Fibroblast of skin of left quadriceps (primary cell): ENCODE measurements at places on chromosomes 5 and 9.

DNA sequence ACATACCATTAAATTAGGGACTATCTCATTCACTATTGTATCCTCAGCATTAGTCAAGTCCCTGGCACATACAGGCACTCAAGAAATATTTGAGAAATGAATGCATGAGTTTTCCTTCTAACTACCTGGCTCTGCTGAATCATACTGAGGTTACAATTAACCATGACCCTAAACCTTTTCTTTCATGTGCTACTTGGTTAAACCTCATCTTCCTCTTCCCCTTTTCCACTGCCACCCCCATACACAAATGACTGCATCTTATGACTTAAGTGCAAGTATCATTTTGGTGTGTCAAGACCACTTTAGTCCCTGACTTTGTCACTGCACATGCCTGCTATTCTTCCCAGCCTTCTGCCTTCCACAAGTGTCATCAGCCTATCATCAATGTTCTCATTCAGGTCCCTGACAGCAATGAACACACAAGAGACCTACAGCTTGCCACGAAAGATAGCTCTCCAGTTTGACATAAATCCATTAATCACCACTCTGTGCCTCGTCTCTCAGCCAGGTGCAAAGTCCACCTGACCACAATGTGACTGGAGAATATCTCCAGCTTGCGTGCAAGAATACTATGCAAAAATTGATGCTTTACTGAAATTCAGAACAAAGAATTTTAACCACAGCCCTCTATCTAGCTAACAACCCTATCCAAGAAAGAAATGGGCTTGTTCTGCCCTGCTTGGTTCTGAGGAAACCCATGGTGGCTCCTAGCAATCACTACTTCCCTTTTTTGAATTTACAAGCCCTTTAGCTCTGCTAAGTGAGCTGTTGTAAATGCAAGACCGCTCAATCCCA lies 74.5 kb downstream of the MAPKAP1 start:
- no peak for DNase-seq

DNA sequence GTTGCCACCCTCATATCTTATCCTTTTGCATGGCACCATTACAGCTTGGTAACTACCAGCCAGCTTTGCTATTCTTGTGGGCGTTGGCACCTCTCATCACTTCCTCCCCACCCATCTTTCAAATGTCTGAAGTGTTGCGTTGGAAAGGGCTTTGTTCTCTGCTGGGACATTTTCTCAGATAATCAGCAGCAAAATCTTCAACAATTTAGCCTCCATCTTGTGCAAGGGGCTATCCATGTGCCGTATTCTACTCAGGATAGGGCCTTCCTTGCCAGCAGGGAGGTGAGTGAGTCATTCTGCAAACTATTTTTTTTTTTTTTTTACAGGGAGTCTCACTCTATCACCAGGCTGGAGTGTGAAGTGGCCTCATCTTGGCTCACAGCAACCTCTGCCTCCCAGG lies 62.1 kb upstream of the NUDT12 start:
- DNase-seq: no peak

GRCh38 chr5:59874675-59875074 lies 18.9 kb downstream of the PDE4D start:
- DNase-seq: no peak

DNA sequence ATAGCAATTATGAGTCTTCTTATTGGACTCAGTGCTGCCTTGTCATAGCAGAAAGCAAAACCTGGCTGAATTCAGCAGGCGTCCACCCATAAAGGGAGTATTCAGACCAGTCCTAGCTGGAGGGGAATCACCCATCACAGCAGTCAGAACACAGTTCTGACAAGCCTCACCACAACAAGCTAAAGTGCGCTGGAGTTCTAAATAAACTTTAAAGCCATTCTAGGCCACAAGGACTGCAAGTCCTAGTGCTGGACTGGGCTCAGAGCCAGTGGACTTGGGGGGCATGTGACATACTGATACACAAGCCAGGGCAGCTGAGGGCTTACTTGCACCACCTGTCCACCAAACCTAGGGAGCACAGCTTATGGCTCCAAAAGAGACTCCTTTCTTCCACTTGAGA lies 115.3 kb upstream of the PCSK5 start:
- no peak for DNase-seq

GRCh38 chr9:2939368-2939767 lies 95.5 kb upstream of the PUM3 start:
- no peak for DNase-seq

- DNase-seq: peak; percentile 70
These were observed 46.1 kb downstream of the PTTG1 start for GRCh38 chr5:160467555-160468362.

GRCh38 chr5:66333192-66333591 lies 189.1 kb downstream of the SREK1 start:
- DNase-seq: no peak

DNA sequence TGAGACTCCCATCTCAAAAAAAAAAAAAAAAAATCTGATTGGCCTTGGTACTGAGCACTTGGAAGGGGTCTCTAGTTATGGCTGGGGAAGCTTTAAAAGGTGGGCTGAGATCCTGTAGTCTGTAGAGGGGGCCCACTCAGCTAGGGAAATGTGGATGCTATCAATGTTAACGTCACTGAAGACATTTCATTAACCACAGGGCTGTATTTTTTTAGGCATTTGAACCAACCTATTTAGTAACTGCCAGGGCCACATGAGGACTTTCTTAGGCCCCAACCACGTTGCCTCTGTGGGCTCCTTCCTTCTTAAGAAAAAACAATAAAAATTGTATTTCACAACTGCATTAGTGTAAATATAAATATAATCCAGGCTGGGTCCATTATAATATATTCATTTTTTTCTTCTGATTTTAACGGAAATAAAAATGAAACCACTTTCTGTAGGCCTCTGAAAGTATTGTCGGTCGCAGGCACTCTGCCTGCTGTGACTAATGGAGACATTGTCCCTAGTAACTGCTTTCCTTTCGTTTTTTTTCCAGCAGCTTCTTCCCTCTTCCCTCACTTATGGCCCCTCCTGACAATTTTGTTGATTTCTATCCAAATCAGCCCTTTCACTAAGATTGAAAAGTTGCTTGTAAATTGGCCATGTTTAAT lies 71.6 kb downstream of the GCNT1 start:
- DNase-seq: no peak

DNA sequence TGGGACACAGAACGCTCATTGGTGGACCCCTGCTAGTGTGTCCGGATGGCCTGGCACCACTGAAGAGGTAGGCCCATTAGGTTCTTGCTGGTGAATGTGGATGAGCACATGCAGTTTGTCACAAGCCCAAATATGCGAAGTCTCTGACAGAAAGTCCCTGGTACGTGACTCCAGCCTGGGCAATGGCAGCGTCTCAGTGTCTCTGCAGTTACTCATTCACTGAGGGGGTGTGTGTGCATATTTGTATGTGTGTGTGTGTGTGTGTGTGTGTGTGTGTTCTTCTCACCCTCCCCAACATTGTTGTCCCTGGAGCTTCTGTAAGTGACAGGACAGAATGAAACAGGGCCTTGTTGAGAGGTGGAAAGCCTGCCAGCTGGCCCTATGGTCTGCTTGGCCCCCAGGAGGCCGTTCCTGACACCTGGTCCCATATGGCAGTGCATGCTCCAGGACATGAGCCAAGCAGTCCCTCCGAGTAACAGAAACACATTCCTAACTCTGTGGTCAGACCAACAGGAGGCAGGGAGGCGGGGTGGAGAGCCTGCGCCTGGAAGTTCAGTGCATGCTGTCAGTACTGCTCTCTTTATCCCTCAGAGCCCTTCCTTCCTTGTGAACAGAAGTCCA lies 169.9 kb downstream of the SLC28A3 start:
- peak; percentile 92 for DNase-seq

- no peak for DNase-seq
These were observed 34.0 kb downstream of the RXRA start for GRCh38 chr9:134360180-134360759.

DNA sequence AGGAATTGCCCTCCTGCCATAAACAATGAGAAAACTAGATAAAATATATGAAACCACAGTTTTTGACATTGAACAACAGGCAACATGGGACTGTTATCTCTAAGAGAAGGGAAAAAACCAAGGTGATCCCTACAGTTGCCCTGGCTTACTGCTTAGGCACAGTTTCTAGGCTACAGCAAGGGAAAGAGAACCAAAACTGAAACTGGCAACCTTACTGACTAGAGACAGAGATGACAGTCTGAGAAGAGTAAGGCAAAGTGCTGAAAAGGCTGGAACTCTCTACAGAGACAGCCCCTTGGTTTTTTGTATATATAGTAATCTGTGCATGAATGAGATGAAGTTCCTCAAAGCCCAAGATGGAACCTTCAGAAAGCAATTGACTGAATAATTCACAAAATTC lies 36.2 kb upstream of the REEP2 start:
- DNase-seq: no peak

GRCh38 chr5:32044939-32045338 lies 129.2 kb downstream of the GOLPH3 start:
- DNase-seq: peak; percentile 66

- DNase-seq: no peak
These were observed 158.1 kb downstream of the ATP10B start for GRCh38 chr5:160693831-160694465.

DNA sequence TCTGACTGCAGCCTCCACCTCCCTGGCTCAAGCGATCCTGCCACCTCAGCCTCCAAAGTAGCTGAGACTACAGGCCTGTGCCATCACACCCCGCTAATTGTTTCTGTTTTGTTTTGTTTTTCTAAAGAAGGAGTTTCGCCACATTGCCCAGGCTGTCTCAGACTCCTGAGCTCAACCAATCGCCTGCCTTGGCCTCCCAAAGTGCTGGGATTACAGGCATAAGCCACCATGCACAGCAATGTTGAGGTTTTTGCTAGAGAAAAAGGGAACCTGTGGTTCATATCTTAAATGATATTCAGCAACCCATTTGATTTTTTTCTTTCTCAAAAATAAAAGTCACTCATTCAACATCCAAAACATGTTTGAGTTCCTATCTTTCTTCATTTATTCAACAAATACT lies 20.4 kb upstream of the DELE1 start:
- no peak for DNase-seq

DNA sequence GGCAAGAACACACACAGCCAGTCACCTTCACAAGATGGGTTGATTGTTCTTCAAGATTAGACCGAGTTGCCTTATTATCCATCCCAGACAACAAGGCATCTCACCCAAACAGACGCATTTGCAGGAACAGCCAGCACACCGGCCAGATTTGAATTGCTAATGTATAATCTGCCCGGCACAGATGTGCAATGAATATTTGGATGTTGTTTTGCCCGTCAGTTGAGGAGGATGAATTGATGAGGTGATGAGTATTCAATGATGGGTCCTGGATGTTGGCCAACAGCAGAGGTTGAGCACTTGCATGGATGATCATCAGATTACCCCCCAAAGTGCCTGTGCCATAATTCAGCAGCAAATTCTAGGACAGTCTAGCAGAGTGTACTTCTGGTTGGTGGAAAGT lies 20.1 kb downstream of the ALG2 start:
- DNase-seq: no peak

DNA sequence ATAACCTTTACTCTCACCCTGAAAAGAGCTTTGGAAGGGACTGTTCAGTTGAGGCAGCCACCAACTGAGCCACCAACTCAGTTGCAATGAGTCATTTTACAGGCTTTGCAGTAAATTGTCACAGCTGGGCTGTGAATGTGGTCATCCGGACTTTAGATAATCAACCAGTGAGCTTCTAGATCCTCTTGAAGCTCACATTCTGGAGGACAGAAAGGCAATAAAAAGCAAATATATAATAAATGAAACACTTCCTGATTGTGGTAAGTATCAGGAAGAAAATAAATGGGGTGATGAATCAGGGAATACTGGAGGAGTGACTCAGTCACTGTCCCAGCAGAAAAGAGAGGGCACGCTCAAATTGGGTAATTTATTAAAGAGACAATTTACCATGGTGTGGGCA lies 13.2 kb upstream of the C5orf58 start:
- peak; percentile 69 for DNase-seq

- no peak for DNase-seq
These were observed 470.5 kb downstream of the PLK2 start for GRCh38 chr5:57989378-57989777.

DNA sequence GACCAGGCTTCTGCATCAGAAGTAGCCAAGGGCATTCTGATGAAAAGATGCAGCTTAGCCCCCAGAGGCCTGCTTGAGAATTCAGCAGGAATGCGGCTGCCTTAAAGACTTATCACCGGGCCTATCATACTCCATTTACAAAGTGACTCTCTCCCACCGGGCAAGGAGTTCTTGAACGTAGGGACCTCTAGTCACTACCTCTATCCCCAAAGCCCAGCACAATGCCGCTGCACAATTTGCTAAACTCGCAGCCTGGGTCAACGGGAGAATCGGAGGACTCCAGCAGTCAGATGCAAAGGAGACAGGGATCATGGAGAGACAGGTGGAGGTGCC lies 661 bp downstream of the PDCL start:
- peak; percentile 7 for DNase-seq

- no peak for DNase-seq
These were observed 124.9 kb upstream of the C6 start for GRCh38 chr5:41338136-41338675.

GRCh38 chr9:89723469-89724100 lies 118.8 kb downstream of the GADD45G start:
- peak; percentile 26 for DNase-seq

- DNase-seq: peak; percentile 15
These were observed 66.3 kb downstream of the PSAT1 start for GRCh38 chr9:78363221-78363620.

DNA sequence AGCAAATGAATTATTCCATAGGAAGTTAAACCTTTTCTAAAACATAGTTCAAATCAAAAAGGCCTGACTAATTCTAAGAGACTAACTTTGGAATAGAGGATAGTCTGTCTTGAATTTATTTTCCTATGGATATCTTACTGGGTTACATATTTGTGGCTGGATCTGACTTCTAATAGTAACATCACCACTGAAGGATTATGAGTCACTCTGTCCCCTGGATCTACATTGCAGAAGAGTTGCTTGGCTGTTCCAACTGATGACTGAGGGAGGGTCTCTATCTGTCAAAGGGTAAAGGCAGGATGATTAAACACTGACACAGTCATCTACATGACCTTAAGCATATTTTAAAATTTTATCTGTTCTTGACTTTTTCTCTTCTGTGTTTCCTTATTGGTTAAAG lies 119.6 kb upstream of the FST start:
- DNase-seq: peak; percentile 86

GRCh38 chr9:105861972-105862371 lies 167.6 kb downstream of the TMEM38B start:
- DNase-seq: no peak

GRCh38 chr9:69134412-69134811 lies 39.7 kb upstream of the TJP2 start:
- DNase-seq: no peak

- no peak for DNase-seq
These were observed 100.7 kb downstream of the DRD1 start for GRCh38 chr5:175343308-175343707.

DNA sequence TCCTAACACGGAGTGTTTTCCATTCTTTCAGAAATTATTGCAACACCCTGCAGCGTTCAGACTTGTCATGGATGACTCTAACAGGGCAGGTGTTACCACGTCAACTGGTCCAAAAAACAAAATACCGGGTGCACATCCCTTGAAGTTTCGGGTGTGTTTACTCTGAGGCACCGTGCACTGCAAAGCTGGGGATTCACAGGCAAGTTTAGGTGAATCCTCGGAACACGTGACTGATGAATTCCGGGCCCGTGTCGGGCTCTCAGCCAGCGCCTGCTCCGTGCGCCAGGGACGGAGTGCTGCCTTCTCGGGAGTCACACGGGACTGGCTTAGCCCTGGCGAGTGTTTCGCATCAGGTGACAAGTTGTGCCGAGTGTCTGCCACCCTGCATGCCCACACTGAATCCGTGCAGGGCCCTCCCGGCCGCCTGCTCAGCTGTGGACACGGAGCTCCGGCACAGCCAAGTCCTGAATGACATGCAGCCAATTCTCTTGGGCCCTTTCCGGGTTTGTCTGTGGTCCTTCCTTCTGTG lies 66.0 kb upstream of the IRX4 start:
- no peak for DNase-seq
